Psoas muscle (tissue), 8 donors: ENCODE measurements at places on chromosomes 4 and X. TPM values are rescaled to one million over a fixed set of nuclear protein-coding genes. Genes with fewer than 3 reads are reported as not detected.

The TMEM31 gene
- total RNA-seq = not detected

The GPRASP2 gene
- 3.1 TPM for total RNA-seq

The FOXR2 gene
- not detected for total RNA-seq

The ZNF141 gene
- 3.9 TPM for total RNA-seq

The PIGA gene
- total RNA-seq = 4.4 TPM

DNA sequence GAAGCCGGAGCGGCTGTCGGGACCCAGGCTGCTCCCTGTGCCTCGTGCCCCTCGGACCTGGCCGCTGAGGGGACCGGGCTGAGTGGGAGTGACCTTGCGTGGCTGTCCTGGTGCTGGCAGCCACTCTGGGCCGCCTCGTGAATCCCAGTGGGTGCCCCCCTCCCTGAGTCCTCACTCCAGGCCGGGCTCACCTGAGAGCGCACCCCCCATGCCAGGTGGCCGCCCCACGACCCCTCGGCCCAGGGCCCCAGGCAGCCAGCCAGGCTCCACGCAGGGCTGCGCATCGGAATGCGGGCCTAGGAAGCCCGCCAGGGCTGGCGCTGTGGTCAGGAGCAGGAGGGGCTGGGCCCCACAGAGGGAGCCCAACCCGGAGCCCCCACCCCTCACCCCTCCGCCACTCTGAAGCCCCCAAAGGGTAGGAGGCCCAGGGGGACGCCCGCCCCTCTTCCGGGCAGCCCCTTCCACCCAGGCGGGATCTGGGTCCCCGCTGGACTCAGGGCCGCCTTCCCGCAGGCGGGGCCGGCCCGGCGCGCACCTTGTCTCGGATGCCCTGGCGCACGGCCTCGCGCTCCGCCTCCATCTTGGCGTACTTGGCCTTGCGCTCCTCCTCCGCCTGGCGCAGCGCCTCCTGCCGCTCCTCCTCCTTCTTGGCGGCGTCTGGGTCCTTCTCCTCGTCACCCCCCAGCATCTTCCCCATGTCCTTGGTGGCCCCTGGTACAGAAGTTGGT is 33.9 kb downstream of the CPLX1 start:
- peaks cover 36% of the 10 kb centered on the region for H3K27me3 ChIP-seq
- H3K27ac ChIP-seq = no peak overlapping the region
- DNase-seq = no peak
- no peaks in the 10 kb centered on the region for H3K4me1 ChIP-seq
- H3K36me3 ChIP-seq = no peaks in the 10 kb centered on the region

GRCh38 chr4:77913348-77913747 is 50.7 kb downstream of the MRPL1 start:
- no peak overlapping the region for H3K4me3 ChIP-seq
- H3K4me1 ChIP-seq = no peaks in the 10 kb centered on the region
- no peak for DNase-seq
- H3K36me3 ChIP-seq = no peaks in the 10 kb centered on the region

GRCh38 chr4:129138810-129139496 is 43.0 kb downstream of the C4orf33 start:
- no peak for DNase-seq
- H3K36me3 ChIP-seq = no peaks in the 10 kb centered on the region
- H3K4me3 ChIP-seq = no peak overlapping the region
- H3K4me1 ChIP-seq = no peaks in the 10 kb centered on the region

GRCh38 chr4:100495074-100495473 is 22.7 kb downstream of the EMCN start:
- H3K27me3 ChIP-seq = no peaks in the 10 kb centered on the region
- DNase-seq = no peak
- no peak overlapping the region for H3K4me3 ChIP-seq
- H3K36me3 ChIP-seq = no peaks in the 10 kb centered on the region
- H3K4me1 ChIP-seq = no peaks in the 10 kb centered on the region
- no peak overlapping the region for H3K27ac ChIP-seq

DNA sequence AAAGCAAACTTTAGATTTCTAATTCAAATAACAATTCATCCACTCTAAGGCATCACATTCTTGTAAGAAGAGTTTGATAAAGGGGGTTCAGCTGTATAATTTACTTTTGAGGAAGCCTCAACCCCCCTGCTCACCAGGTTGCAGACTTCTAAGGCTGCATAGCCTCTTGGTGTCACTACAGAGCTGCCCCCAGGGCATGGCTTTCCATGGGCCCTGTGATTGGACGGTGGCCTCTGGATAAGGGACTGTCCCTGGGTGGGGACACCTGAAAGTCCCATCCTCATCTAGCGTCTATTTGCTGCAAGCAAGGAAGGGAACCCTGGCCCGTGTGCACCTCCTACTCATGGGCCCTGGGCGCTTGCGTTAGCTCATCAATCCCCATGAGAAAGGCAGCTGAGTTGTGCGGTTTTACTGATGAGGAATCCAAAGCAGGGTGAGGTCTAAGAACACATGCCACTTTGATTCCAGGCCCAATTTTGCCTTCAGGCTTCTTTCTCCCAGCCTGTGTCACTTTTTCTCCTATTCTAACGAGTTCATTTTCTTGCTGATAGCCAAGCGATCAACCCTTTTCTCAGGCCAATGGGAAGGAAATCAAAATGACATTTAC is 51.8 kb downstream of the SCML1 start:
- no peak for DNase-seq
- no peak overlapping the region for H3K4me3 ChIP-seq
- no peaks in the 10 kb centered on the region for H3K4me1 ChIP-seq

- no peak overlapping the region for H3K27ac ChIP-seq
- no peaks in the 10 kb centered on the region for H3K36me3 ChIP-seq
- H3K4me3 ChIP-seq = no peak overlapping the region
- no peak for DNase-seq
These were observed 12.7 kb downstream of the MAD2L1 start for GRCh38 chr4:120053911-120054310.

DNA sequence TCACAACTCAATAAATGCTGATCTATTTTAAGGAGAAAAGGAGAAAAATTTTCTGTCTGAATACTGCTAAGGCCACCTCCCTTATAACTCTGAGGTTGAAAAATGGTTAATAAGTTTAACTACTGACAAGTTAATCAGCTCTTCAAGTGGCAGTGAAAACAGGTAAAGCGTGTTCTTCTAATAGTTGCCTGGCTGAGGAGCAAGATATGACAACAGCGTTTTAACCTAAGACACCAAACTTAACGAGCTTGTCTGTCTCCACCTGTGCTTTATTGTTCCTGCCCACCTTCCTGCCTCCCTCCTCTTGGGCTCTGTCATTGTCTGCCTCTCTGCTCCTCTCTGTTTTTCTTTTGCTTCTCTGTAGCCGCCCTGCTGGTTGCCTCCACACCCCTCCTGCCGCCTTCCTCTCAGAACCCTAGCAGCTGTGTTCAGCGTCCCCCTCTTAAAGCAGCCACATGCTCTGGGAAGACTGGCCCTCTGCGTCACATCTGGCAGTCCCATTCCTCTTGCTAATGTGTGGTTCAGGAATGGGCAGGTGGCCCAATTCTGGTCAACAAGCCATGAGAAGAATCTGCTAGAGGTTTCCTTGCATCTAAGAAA is 4.3 kb upstream of the TSPAN5 start:
- DNase-seq = no peak
- no peak overlapping the region for H3K4me3 ChIP-seq
- no peak overlapping the region for H3K27ac ChIP-seq

DNA sequence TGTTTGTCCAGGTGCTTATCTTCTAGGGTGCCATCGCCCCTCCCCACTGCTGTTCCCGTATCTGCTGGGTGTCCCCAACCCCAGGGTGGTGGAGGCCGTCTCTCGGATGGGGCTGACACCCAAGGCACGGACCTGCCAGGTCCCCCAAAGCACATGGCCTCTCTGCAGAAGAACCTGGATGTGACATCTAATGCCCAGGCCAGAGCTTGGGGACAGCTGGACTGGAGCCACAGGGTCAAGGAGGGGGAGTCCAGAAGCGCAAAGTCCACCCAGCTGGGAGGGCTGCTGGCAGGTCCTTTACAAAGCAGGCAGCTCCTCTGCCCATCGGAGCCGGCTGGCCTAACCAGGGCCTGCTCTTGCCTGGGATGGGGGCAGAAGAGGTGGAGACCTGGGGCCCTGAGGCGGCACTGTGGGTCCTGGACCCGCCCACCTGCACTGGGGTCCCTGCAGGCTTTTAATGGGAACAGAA is 751 bp upstream of the DOK7 start:
- peak; percentile 53 for DNase-seq
- H3K27ac ChIP-seq = peak overlapping the region; percentile 91
- H3K36me3 ChIP-seq = no peaks in the 10 kb centered on the region
- H3K4me3 ChIP-seq = no peak overlapping the region

DNA sequence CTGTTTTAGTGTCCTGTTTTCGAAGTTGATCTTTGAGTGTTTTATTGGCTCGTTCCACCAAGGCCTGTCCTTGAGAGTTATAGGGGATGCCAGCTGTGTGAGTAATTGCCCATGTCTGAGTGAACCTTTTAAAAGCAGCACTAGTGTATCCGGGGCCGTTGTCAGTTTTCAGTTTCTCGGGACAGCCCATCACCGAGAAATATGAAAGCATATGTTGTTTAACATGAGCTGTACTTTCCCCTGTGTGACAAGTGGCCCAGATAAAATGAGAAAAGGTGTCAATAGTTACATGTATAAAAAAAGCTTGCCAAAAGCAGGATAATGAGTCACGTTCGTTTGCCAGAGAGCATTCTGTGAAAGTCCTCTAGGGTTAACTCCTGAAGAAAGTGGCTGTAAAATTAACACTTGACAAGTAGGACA is 48.6 kb upstream of the RASSF6 start:
- no peaks in the 10 kb centered on the region for H3K36me3 ChIP-seq
- H3K4me1 ChIP-seq = no peaks in the 10 kb centered on the region
- DNase-seq = no peak
- no peaks in the 10 kb centered on the region for H3K27me3 ChIP-seq
- H3K4me3 ChIP-seq = no peak overlapping the region

GRCh38 chrX:53171356-53171755 is 53.7 kb downstream of the KDM5C start:
- no peak overlapping the region for H3K4me3 ChIP-seq
- no peak for DNase-seq
- H3K36me3 ChIP-seq = peaks cover 22% of the 10 kb centered on the region
- no peak overlapping the region for H3K27ac ChIP-seq
- no peaks in the 10 kb centered on the region for H3K4me1 ChIP-seq
- no peaks in the 10 kb centered on the region for H3K27me3 ChIP-seq

GRCh38 chrX:29431895-29432294 is 783.5 kb upstream of the MAGEB2 start:
- H3K4me3 ChIP-seq = no peak overlapping the region
- no peak overlapping the region for H3K27ac ChIP-seq
- no peaks in the 10 kb centered on the region for H3K4me1 ChIP-seq
- H3K36me3 ChIP-seq = no peaks in the 10 kb centered on the region
- no peaks in the 10 kb centered on the region for H3K27me3 ChIP-seq

DNA sequence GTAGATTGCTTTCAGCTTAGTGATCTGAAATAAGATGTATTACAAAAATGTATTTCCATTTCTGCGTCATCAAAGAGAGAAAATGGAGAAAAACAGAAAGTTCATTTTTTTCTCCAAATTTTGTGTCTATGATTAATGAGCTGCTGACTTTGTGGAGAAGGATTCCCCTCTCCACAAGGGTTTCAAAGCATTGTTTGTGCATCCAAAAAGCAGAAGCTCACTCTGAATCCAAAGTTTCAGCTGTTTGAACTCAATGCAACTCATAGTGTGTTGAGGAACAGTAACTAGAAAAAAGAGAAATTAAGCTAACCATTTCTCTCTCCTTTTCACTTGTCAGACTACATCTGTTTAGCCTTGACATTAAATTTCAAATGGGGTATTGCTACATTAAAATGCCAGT is 62.9 kb upstream of the SLC7A11 start:
- no peaks in the 10 kb centered on the region for H3K27me3 ChIP-seq
- H3K27ac ChIP-seq = no peak overlapping the region
- H3K36me3 ChIP-seq = no peaks in the 10 kb centered on the region
- DNase-seq = no peak
- no peaks in the 10 kb centered on the region for H3K4me1 ChIP-seq
- no peak overlapping the region for H3K4me3 ChIP-seq

DNA sequence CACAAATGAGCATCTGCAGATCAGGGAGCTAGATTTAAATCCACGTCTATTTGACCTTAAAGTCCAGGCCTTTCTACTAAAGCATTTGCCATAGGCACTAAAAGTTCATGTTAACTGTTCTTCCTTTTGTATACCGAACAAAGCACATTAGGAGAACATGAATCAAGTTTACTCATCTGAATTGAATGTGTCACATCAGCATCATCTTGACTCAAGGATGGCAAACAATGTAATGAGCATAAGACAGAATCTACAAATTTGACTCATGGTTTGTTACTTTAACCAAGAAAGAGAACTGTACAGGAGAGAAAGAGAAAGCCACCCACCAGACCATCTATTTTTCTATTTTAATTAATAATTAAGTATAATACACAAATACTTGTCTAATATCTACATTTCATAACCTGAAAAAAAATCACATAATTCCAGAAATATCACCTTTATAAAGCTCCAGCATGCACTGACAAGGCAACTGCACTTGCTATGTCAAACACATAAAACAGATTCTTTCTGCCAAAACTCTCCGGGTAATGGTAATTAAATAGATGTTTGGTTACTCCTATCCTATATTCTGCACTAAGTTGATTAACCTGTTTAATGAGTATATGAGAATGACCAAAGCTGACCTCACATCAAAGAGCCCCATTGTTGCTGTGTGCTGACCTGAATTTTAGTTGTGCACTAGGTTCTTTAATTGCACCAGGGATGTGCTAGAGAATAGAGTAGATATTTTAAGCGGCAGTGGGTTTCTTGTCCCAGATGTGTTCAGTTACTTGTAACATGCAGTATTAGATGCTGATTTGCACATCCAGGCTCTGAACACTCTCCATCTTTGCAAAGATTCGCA is 42.5 kb upstream of the LEF1 start:
- H3K27ac ChIP-seq = no peak overlapping the region
- no peaks in the 10 kb centered on the region for H3K27me3 ChIP-seq

DNA sequence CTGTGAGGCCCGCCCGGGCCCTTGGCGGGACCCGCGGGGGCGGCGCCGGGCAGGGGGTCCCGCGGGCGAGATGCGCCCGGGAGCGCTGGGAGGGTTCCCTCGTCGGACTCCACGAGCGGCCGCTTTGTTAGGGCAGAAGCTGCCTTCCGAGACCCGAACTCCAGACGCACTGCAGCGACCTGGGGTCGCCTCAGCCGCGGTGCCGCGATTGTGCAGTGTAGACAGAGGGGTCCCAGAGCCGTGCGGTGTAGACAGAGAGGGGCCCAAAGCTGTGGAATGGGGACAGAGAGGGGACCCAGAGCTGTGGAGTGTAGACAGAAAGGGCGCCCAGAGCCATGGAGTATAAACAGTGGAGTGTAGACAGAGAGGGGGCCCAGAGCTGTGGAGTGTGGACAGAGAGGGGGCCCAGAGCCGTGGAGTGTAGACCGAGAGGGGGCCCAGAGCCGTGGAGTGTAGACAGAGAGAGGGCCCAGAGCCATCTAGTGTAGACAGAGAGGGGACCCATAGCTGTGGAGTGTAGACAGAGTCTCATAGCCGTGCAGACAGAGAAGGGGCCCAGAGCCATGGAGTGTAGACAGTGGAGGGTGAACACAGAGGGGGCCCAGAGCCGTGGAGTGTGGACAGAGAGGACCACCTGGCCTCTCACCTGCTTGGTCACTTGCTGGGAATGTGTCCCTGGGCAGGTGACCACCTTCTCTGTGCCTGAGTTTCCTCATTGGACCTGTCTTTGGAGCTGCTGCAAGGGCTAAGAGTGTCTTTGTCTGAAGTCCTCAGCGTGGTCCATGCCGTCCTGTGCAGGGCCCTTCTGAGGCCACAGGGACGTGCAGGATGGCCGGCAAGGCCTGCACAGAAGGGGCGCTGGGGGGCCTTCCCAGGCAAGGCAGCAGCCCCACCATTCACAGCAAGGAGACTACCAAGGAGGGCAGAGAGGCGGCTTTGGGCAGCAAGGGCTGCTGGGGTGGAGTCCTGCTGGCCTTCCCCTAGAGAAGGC is 875 bp downstream of the RGS12 start:
- H3K4me3 ChIP-seq = peak overlapping the region; percentile 88
- peak overlapping the region; percentile 96 for H3K27ac ChIP-seq
- no peaks in the 10 kb centered on the region for H3K36me3 ChIP-seq
- DNase-seq = no peak
- H3K4me1 ChIP-seq = peaks cover 32% of the 10 kb centered on the region
